ENCODE measurements at places on chromosomes 16 and 17.

GRCh38 chr16:65249768-65250167, 127.9 kb upstream of the CDH11 start:
- DNase-seq = peak; percentile 67

DNA sequence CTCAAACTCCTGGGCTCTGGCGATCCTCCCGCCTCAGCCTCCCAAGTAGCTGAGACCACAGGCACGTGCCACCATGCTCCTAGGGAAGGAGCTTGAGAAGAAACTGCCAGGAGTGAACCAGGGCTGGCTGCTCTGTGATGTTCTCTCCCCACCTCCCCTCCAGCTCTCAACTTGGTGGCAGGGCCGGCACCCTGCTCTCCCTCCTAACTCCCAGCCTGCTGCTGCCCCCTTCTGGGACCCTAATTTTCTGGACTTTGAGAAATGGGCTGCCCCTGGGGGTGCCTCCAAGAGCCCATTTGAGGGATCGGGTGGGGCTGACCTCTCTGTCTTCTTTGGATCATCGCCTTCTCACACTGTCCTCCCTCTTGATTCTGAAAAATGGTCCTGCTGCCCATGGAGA, 14.9 kb upstream of the STAT3 start:
- no peak for DNase-seq

GRCh38 chr16:11689031-11689840, 21.0 kb downstream of the SNN start:
- DNase-seq = peak; percentile 49

DNA sequence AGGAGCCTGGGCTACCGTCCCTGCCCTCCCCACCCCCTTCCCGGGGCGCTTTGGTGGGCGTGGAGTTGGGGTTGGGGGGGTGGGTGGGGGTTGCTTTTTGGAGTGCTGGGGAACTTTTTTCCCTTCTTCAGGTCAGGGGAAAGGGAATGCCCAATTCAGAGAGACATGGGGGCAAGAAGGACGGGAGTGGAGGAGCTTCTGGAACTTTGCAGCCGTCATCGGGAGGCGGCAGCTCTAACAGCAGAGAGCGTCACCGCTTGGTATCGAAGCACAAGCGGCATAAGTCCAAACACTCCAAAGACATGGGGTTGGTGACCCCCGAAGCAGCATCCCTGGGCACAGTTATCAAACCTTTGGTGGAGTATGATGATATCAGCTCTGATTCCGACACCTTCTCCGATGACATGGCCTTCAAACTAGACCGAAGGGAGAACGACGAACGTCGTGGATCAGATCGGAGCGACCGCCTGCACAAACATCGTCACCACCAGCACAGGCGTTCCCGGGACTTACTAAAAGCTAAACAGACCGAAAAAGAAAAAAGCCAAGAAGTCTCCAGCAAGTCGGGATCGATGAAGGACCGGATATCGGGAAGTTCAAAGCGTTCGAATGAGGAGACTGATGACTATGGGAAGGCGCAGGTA, 762 bp downstream of the CDK12 start:
- no peak for DNase-seq

DNA sequence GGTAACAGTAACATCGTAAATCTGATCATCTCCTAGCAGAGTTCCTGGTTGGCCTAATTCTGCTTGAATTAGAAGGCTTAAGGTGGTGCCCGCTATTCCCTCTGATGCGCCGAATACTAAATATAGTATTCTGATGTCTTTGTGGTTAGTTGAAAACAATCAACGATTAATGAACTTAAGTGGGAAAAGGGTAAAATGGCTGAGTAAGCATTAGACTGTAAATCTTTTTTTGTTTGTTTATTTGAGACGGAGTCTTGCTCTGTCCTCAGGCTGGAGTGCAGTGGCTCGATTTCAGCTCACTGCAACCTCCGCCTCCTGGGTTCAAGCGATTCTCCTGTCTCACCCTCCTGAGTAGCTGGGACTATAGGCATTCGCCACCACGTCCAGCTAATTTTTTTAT, 13.4 kb downstream of the OR2C1 start:
- no peak for DNase-seq

- no peak for DNase-seq
Observed at GRCh38 chr17:2808367-2809335, 12.4 kb downstream of the RAP1GAP2 start.

GRCh38 chr16:53945996-53946395, 242.0 kb downstream of the FTO start:
- peak; percentile 44 for DNase-seq

DNA sequence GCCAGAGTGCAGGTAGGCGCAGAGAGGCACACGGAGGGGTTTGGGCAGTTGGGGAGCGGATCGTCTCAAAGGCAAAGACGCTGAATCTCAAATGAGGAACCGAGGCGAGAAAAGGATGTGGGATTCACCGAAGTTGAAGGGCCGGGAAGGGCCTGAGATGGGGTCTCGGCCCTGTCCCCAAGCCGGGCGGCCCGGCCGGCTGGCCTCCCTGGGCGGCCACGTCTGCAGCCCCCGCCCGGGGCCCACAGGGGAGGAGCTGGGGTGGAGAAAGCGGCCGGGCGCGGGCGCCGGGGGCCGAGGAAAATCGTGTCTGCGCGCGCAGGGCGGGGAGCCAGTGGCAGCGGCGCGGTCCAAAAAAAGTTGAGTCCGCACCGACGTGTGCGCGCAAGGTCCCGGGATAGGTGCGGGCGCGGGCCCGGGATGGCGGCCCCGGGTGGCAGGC, 458 bp downstream of the SLC12A4 start:
- DNase-seq = peak; percentile 78

GRCh38 chr17:80106751-80107150, 5.4 kb downstream of the GAA start:
- DNase-seq = no peak

- DNase-seq = no peak
Observed at GRCh38 chr17:2981325-2981724, 82.1 kb downstream of the OR1D5 start.

GRCh38 chr17:11853321-11854151, 143.7 kb downstream of the ZNF18 start:
- DNase-seq = peak; percentile 11

DNA sequence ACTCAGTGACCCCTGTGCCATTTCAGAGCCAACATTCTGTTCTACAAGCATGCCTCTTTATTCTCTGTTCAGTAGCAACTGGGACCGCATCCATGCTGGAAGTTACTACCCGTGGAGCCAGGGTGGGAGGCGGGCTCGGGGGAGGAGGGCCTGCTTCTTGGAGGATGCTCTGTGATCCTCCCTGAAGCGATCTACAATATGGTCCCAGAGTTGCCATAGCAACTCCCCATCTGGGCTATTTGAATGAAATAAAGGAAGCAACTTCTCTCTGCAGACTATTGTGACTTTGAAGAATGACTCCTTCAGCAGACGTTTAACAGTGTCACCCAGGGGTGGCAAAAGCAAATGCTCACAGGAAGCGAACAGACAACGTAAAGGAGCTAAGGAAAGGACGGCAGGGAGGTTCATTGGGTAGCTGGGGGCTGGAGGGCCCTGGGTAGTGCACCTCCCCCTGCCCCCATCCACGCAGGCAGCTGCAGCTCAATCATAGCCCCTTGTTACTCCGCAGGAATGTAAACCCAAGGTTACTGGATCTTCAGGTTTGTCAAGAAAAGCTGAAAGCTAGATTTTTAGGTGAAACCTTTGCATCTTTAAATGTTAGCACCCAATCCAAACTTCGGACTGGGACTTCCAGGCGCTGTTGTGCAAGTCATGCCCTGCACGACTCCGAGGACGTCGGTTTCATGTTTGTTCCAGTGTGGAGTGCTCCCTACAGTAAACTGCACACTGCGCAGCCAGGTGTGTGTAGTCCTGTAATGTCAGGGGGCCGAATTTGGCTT, 51.1 kb upstream of the MEAK7 start:
- peak; percentile 86 for DNase-seq

GRCh38 chr16:19909750-19910322, 25.2 kb upstream of the GPRC5B start:
- DNase-seq = no peak

- peak; percentile 48 for DNase-seq
Observed at GRCh38 chr17:16814439-16814838, 124.4 kb downstream of the CCDC144A start.

DNA sequence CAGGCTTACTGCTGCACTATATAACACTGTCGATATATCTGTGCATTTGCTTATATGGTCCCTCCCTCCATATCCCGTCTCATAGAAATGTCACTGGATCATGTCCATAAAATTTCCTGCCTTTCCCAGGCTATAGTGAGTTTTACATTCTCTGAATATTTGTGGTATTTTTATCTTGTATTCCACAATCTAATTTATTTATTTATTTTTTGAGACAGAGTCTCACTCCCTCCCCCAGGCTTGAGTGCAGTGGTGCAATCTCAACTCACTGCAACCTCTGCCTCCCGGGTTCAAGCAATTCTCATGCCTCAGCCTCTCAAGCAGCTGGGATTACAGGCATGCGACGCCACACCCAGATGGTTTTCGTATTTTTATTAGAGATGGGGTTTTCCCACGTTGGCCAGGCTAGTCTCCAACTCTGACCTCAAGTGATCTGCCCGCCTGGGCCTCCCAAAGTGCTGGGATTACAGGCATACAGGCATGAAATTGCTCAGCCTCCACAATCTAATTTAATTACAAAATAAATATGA, 12.9 kb downstream of the TRIM37 start:
- DNase-seq = peak; percentile 68

- peak; percentile 52 for DNase-seq
Observed at GRCh38 chr17:48037838-48038323, 284 bp upstream of the COPZ2 start.

GRCh38 chr17:17877529-17878358, 41.0 kb upstream of the SREBF1 start:
- DNase-seq = peak; percentile 95

- DNase-seq = peak; percentile 19
Observed at GRCh38 chr16:86222965-86223551, 287.3 kb upstream of the FOXF1 start.

DNA sequence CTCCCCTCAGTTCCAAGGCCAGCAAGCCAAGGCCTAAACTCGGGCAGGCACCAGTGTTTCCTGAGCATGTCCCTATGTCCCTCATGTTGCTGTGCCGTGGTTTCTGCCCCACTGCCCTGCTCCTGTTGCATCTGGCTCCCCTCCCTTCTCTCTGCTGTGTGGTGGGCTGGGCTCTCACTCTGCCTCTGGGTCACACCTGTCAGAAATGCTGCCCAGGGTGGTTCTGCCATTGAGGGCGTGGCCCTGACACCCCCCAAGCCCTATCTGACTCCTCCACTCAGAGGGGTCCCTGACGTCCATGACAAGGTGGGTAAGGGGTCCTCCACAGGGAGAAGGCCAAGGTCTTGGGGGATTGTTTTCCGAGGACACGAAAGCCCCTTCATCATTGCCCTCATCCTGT, 9.2 kb upstream of the ITGA3 start:
- DNase-seq = no peak

- no peak for DNase-seq
Observed at GRCh38 chr16:56411123-56411522, 14.2 kb downstream of the AMFR start.

- DNase-seq = peak; percentile 23
Observed at GRCh38 chr16:80503107-80503506, 37.7 kb upstream of the DYNLRB2 start.

- no peak for DNase-seq
Observed at GRCh38 chr17:30196504-30196903, 39.0 kb downstream of the SLC6A4 start.

- DNase-seq = peak; percentile 16
Observed at GRCh38 chr16:5841974-5842373, 744.4 kb upstream of the EEF2KMT start.

- peak; percentile 69 for DNase-seq
Observed at GRCh38 chr17:40090237-40091119, 9.9 kb downstream of the NR1D1 start.

GRCh38 chr16:64731891-64732290, 390.0 kb downstream of the CDH11 start:
- DNase-seq = no peak

DNA sequence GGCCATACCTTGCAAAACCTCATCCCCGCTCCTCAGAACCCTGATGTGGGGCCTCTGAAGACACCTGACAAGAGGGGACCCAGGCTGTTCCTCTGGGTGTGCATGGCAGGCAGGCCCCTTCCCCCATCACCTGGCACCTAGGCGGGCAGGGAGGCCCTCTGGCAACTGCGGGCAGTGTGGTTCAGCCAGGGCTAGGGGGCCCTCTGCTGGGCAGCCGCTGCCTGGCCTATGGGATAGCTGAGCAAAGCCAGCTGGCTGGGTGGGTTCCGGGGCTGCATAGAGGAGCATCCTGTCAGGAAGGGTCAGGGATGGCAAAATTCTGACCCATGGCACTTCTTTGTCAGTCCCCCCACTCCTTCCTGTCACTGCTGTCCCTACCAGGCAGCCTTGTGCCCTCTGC, 228.7 kb upstream of the ASIC2 start:
- DNase-seq = no peak

DNA sequence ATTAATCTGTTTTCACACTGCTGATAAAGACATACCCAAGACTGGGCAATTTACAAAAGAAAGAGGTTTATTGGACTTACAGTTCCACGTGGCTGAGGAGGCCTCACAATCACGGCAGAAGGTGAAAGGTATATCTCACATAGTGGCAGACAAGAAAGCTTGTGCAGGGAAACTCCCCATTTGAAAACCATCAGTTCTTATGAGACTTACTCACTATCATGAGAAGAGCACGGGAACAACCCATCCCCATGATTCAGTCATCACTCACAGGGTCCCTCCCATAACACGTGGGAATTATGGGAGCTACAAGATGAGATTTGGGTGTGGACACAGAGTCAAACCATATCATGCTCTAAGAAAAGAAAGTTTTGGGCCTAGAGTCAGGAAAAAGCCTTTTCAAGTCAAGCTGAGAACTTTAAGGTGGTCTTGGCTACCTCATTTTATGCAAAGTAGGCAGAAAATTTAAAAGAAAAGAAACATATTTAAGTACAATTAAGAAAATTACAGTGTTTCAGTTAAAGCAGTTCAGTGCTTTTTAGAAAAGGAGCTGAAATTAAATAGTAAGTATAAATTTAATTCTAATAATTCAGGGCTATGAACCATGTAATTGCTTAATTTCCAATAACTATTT, 24.9 kb upstream of the CRYM start:
- no peak for DNase-seq

DNA sequence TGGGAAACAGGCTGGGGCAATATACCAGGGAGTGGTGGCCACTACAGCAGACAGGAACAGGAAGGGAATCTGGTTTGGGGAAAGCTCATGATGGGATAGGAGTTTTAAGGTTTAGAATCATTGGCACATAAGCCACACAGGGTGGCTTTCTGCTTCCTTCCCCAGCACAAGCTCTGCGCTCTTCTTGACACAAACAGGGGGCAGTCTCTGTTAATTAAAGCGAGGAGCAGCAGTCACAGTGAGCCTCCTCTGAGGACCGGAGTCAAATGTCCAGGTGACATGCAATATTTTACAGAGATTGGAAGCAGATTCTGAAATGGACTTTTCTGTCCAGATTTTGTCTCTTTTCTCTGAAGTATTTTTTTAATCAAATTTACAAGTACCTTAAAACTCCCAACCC, 2.8 kb upstream of the SHISA9 start:
- DNase-seq = no peak

- DNase-seq = peak; percentile 71
Observed at GRCh38 chr17:52106638-52107261, 51.8 kb downstream of the CA10 start.

- DNase-seq = peak; percentile 64
Observed at GRCh38 chr17:47894498-47895346, 1.3 kb upstream of the SP2 start.
